ENCODE measurements at places on chromosomes 16 and 17.

- no peak for DNase-seq
These were observed 184.6 kb downstream of the TMEM132E start for GRCh38 chr17:34763728-34764665.

GRCh38 chr17:74337834-74338500 lies 11.9 kb downstream of the KIF19 start:
- DNase-seq, result no peak

GRCh38 chr17:21375162-21375560 lies 996 bp upstream of the KCNJ12 start:
- DNase-seq, result no peak

DNA sequence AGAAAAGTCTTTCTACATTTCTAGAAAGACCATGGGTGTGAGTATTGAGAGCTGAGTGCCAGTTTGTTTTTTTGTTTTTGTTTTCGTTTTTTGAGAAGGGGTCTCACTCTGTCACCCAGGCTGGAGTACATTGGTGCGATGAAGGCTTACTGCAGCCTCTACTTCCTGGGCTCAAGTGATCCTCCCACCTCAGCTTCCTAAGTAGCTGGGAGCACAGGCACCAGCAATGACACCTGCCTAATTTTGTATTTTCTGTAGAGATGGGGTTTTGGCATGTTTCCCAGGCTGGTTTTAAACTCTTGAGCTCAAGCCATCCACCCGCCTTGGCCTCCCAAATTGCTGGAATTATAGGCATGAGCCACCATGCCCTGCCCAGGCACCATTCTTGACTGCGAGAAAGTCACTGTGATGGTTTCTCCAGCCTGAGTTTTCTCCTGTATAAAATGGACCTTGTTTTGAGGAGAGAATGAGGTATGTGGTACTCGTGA lies 673.8 kb downstream of the MAF start:
- DNase-seq, result no peak

GRCh38 chr17:76772842-76773525 lies 35.1 kb downstream of the MFSD11 start:
- peak; percentile 49 for DNase-seq

DNA sequence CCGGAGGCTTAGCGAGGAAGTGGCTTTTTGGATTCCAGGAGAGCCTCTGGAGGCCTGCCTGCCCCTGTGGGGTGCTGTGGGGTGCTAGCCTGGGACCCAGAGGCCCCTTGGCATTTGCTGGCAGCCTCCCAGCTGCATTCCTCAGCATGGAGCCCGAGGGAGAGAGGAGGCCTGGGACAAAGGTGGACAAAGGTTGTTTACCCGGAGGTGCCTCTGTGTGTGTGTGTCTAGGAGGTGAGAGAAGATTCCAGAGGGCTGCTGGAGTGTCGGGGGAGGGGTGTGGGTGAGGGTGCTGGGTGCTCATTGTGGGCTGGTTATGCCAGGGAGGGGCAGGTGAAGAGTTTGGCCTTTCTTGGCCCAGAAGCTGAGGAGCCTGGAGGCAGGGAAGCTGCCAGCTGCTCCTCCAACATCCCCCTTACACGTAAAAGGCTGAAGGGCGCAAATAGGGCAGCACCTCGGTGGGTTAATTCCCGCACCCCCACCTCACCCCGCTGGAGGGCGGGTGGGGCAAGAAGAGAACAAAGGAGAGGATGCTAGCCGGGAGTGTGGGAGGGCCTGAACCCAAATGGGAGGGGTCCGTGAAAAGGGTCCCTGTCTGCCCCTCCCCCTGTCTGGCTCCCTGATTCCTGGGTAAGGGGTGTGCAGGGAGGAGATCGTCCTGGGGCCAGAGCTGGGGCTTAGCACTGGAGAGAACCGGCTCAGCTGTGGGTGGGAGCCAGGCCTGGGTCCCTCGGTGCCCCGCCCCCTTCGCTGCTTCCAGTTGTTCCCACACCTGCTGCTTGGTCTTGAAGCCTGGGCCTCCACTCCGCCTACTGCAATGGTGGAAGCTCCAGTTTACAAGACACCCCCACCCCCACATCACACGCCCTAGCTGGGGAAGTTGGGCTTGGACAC lies 9.9 kb downstream of the HEXIM2 start:
- no peak for DNase-seq

- no peak for DNase-seq
These were observed 40.1 kb downstream of the SREBF1 start for GRCh38 chr17:17796787-17797061.

DNA sequence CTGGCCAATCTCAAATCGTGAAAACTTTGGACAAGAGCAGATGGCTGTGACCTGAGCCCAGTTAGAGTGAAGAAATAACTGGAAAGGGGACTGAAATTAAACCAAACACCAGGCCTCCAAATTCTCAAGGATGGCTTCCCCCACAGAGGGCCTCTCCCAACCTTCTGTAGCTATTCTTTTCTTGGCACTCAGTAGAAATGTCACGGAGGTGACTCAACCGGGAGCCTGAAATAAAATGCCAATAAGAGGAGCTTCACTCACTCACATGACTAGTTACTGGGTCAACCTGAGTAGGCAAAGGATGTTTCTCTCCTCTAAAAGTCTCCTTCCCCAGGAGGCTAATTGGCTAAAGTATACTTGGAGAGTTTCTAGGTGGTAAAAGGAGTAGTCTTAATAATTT lies 230.7 kb downstream of the MAF start:
- DNase-seq, result no peak

DNA sequence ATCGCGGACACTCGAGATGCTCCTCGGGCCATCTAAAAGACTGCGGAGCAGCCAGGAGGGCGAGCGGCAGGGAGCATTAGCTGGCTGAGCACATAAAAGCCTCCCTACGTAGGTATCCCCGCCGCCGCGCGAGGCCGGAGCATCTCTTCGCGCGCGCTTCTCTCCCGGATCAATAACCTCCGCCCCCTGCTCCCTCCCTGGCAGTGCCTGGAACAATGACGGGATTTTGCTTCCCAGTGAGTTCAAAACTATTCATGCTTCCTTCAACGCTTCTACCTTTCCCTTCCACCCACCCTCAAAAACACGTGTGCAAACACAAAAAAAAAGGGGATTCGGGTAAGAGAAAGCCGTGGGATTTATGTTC lies 984 bp downstream of the CENPV start:
- peak; percentile 12 for DNase-seq

DNA sequence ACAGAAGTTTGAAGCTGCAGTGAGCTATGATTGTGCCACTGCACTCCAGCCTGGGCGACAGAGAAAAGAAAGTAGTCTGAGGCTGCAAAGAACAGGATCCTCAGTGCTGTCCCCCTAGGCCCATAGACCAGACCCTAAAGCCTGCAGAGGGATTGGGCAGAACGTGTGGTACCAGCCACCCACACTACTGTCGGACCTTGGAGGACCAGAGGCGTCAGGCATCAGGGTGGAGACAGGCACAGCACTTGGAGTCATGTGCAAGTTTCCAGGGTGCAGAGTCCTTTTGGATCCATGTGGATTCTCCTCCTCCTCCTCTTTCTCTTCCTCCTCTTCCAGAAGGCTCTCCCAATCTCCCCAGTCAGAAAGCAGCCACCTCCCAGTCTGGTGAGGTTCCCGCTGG lies 2.2 kb downstream of the SDR42E2 start:
- DNase-seq, result no peak

DNA sequence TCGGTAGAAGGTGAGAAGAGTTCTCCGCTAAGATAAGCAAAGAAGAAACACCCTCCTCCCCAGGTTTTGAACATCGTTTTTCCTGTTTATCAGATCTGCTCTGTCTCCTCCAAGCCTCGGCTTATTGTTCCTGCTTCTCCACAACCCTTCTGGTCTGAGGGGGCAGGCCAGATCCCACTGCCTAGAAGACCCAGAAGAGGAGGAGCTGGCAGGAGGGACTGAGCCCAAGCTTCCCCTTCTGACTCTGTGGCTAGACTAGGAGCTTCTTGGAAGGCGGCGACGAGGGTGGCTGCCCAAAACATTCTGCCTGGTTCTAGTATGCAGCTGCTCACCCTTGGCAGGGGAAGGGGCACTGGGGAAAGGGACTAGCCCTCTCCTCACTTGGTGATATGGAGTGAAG lies 5.2 kb upstream of the HOXB5 start:
- no peak for DNase-seq

DNA sequence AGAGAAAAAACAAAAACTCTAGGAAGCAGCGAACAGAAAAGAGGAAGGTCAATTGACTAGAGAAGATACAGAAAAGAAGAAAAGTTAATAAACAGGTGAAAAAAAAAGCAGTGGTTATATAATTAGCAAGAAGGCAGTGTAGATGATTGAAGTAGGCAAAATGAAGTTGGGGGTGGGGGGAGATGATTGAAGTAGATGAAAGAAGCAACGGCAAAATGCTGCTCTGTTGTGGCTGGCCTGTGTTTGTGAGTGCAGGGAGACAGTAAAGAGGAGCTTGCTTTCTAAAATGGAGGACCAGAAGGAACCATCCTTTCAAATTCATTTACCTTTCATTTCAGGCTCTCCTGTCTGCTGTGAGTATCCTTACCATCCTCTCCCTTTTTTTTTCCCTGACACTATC lies 3.6 kb downstream of the EVI2B start:
- peak; percentile 47 for DNase-seq

DNA sequence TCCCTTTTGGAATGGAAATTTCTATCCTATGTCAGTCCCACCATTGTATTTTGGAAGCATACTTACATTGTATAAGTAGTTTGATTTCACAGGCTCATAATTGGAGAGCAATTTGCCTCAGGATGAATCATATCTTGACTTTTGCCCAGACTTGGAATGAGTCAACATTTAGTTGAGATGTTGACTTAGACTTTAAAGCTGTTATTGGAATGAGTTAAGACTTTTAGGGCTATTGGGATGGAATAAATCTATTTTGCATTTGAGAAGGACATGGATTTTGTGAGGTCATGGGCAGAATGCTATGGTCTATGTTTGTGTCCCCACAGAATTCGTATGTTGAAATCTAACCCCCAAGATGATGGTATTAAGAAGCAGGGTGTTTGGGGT lies 12.2 kb upstream of the ZNF594 start:
- no peak for DNase-seq

DNA sequence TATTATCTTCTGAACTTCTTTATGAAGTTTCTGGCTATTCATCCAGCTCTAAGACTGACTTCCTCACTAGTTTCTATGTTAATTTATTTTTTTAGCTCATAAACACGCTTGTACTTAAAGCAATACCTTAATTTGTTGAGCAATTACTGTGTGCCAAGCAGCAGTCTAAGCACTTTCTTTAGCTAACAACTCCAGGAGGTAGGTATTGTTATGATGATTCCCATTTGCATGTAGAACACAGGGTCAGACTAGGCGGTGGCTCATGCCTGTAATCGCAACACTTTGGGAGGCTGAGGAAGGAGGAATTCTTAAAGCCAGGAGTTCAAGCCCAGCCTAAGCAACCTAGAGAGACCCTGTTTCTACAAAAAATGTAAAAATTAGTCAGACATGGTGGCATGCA lies 19.8 kb downstream of the DNAH3 start:
- DNase-seq, result no peak

GRCh38 chr16:58508671-58509251 lies 6.6 kb upstream of the SETD6 start:
- DNase-seq, result no peak

GRCh38 chr17:60573236-60574051 lies 26.5 kb upstream of the PPM1D start:
- no peak for DNase-seq

DNA sequence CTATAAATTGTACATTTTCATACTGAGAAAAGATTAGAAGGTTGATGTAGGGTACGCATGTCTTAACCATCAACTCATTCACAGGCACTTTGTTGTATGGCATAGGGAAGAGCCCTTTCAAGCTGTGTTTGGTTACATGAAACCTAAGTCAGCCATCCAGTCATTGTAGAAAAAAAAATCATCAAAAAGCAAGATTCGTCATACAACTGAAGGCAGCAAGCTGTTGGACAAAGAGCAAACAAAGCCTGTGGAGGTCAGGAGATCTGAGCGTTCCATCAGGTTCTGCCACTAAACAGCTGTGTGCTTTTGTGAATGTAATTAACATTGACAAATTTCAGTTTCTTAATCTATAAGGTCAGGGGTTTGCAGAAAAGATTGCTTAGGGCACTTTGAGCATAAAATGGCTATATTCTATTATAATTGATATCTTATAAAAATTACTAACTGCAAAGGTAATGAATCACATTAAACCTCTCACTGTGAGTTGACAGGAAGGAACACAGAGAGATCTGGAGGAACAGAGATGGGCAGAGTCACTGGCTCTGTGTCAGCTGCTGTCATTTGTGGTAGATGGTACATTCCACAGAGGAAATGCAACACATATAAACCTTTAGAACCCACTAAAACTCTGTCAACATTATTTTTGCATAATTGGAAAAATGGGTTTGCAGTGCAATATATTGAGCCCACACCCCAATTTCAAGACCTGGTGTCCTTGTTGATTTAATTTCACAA lies 66.3 kb upstream of the MYOCD start:
- no peak for DNase-seq

- DNase-seq, result no peak
These were observed 467.8 kb downstream of the MAF start for GRCh38 chr16:79132701-79133100.

- no peak for DNase-seq
These were observed 148.3 kb downstream of the CDH8 start for GRCh38 chr16:61887903-61888302.

DNA sequence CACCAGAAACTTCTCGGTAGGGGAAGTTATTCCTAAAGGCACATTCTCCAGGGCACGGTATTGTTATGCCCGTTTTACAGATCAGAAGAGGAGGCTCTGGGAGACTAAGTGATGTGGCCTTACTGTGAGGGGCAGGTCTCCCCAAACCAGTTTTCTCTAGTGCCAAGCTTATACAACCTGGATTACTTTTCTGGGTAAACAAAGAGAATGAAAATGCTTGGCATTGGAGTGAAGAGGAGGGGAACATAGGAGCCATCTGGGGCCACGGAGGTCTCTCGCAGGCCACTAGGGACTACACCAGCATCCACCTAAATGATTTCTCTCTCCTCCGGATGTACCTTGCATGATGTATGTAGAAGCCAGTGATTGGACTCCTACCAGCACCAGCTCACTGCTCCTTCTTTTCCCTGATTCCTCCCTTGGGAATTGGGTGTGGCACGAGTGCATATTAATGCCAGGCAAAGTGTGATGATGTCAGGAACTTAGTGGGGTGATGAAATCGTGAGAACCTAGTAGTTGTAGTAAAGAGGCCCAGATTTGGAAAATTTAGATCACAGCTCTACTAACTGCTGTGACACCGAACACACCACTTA lies 674 bp downstream of the TOM1L1 start:
- DNase-seq, result no peak

DNA sequence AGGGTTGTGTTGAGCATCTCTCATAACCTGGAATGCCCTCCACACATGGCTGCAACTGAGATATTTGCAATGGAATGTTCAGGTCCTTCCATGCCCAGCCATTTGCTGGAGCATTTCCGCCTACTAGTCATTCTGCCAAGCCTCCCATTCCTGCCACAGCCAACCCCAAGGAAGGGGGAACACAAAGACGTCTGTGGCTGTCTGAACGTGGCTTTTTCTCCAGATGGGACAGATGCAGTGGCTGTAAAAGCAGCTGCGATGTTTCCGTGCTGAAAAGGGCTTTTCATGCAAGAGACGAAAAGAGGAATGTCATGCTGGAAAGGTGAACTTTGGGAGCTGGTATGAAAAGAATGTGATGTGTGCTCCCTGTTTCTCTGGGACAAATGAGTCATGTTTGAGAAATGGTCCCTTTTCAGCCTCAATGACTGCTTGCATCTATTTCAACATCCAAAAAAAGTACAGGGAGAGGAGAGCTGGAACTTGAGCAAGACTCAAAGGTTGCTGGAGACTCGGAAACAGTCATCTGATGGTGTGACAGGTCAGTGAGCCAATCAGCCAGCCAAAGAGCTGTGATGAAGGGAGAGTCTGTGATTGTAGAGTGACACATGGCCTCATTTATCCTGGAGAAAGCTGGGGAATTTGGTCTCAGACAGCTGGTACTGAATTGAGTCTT lies 208.9 kb downstream of the SHISA9 start:
- no peak for DNase-seq

- no peak for DNase-seq
These were observed 215.6 kb downstream of the GRIN2A start for GRCh38 chr16:9966569-9967157.

Measured in T-helper 9 cell (primary cell).